ENCODE measurements at places on chromosomes 3 and 15.

- DNase-seq: no peak
These were observed 164.6 kb upstream of the HES1 start for GRCh38 chr3:193971261-193971751.

- DNase-seq: no peak
These were observed 37.6 kb upstream of the ANKRD34C start for GRCh38 chr15:79244876-79245275.

DNA sequence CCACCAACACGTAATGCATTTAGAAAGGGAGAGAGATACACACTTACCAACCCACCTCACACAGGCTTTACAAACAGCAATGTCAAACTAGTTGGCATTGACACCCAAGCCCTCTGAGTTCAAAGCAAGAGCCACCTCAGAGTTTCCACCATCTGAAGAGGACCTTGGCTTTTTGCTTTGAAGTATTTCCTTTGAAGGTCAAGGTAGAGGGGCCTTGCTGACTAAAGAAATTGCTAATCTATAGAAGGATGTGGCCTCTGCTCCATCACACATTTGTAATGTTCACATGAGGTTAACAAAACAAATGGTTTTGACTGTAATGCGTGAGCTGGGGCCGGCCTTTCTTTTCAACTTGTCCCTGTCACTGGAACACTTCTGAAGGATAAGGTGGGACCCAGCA is 117.7 kb downstream of the POLR2M start:
- no peak for DNase-seq

GRCh38 chr15:68278595-68279405 is 1.3 kb downstream of the FEM1B start:
- no peak for DNase-seq

DNA sequence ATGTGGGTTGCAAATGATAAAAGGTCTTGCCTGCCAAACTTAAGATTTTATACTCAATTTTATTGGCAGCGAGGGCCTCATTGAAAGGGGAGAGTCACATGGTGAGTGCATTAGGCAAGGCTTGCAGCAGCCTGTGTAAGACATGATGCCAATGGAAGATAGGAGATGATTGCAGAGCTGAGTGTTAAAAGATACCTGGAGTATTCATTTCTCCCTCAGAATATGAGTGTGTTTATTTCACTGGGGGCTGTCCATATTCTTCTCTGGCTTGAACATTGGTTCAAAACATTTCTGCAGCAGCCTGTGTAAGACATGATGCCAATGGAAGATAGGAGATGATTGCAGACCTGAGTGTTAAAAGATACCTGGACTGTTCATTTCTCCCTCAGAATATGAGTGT is 165.2 kb upstream of the NUDT16 start:
- DNase-seq: no peak

DNA sequence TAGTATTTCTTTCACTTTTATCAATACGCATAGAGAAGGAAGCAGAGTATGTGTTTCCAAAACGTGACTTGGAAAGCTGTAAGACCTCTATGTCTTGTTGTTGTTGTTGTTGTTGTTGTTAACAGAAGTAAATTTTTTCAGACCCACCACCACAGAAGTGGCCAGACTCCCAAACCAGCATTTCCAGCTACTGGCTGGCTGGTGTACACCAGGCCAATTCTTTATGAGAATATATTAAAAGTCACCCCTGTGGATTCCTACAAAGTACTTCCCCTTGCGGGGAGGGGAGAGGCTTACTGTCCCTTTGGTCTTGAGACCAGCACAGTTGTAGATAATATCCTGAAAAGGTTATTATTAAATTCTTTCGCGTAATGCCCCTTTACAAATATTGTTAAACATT is 1.6 kb upstream of the FOXP1 start:
- no peak for DNase-seq

- DNase-seq: peak; percentile 37
These were observed at the start of gene GXYLT2 for GRCh38 chr3:72887705-72888545. Gene GXYLT2 (plus strand): TSS chr3:72888046. CDS start chr3:72888234, 188 bp downstream.

DNA sequence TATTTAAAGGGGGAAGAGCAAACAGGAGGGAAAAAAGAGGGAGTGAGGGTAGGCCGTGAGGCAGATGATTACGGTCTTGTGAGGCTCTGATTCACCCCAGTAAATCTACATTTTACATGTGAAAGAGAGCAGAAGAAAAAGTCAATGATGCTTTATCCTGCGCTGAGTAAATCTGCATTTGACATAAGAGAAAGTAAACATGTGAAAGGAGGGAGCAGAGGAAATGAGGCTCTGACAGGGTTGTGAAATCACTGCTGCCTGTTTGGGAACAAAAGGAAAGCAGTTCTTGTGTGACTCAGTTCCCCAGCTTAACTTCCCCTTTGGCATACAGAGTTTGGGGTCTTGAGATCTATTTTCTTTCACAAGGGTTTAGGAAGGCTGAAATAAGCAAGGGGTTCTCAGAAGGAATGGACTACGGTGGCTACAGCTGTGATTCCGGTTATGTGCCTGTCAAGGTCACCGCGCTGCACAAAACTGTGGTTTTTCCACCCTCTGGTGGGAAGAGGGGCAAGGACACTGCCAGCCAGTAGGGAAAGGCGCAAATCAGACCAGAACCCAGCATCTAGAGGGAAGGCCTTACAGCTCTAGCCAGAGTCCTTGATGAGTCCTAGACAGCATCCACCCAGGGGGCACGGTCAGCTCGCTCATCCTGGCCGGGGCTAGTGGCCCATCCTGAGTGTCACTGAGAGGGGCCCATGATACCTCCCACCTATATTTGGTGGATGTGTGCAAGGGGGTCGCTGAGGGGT is 18.9 kb upstream of the HCN4 start:
- DNase-seq: no peak

DNA sequence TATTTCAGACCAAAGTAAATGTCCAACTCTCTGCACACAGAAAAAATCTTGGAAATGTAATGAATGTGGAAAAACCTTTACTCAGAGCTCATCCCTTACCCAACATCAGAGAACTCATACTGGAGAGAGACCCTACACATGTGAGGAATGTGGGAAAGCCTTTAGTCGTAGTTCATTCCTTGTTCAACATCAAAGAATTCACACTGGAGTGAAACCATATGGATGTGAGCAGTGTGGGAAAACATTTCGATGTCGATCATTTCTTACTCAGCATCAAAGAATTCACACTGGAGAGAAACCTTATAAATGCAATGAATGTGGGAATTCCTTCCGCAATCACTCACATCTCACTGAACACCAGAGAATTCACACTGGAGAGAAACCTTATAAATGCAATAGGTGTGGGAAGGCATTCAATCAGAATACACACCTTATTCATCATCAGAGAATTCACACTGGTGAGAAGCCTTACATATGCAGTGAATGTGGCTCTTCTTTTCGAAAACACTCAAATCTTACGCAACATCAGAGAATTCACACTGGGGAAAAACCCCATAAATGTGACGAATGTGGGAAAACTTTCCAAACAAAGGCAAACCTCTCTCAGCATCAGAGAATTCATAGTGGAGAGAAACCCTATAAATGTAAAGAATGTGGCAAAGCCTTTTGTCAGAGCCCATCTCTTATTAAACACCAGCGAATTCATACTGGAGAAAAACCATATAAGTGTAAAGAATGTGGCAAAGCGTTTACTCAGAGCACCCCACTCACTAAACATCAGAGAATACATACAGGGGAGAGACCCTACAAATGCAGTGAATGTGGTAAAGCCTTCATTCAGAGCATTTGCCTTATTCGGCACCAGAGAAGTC is 8.0 kb upstream of the ZNF501 start:
- DNase-seq: no peak

GRCh38 chr3:56365905-56366640 is 102.2 kb downstream of the ERC2 start:
- no peak for DNase-seq

GRCh38 chr3:9097495-9097894 is 134.2 kb upstream of the RAD18 start:
- DNase-seq: no peak

DNA sequence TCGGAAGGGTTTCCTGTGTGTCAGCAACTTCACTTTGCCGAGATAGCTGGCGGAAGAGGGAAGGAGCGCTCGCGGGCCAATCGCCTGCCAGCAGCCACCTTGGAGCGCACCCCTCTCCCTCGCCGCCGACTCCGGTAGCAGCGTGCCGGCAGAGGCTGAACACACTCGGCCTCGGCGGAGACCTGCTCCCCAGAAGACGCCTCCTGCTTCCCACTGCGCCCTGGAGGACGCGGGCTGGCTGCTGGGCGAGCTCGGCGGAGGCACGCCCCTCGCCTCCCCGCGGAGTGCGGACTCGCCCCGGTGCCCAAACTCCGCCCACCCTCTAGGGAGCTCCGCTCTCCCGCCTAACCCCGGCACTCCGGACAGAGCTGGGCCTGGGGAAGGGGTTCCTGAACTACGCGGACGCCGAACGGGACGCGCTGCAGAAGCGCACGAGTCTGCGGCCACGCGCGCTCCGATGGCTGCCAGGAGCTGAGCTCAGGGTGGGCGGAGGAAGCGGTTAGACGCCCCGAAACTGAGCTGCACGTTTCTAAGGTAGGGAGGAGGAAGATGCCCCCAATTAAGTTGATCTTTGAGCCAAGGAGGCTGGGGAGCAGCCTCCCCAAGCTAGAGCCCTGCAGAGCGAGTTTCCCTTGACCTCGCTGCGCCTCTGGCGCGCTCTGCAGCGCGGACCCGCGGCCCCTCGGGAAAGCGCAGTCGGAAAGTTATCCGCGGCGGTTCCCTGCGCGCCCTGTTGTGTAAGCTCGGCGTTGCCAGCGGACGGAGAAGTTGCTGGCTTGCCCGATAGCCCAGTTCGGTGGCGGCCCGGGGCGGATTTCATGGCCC is at the start of gene P2RY1:
TSS of gene P2RY1 (plus strand) at position 356 of the 825 bp plus-strand sequence. CDS start 652 bp downstream, outside the sequence.
- DNase-seq: peak; percentile 78

DNA sequence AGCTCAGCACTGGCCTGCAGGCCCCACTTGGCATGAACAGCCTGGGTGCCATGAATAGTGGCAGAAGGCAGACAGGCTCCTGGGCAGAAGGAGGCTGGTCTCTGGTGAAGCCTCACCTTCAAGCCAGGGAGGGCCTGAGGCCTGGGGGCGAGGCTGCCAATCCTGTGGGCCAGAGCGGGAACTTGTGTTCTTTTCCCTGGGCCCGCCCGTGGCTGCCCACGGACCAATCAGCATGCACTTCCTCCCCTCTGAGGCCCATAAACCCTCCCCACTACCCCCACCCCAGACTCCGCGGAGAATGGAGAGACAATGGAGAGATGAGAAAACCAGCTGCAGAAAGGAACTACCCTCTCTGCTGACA is 283.8 kb upstream of the ROBO1 start:
- DNase-seq: no peak

GRCh38 chr3:191859531-191859930 is 398.6 kb downstream of the PYDC2 start:
- no peak for DNase-seq

DNA sequence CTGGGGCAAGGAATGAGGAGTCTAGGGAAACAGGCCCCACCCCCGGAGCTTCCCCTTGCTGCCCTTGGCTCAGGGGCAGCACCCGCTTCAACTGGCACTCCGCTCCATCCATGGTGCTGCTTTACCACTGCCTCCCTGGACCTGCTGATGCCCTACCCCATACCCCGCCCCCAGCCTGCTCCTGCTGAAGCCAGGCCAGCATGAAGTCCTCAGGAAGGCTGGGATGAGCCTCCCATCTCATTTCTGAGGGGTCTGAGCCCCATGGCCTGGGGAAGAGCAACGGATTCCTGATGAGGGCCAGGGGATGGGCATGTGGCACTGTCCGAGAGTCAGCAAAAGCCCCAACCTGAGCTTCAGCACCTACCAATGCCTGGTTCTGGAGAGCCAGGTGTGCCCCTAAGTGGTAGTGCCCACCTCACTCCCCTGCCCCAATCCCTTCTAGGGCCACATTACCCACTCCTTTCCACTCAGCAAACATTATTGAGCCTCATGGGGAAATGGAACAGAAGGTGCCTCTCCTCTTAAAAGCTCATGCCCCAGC is 21.0 kb downstream of the SEC61A1 start:
- DNase-seq: no peak

DNA sequence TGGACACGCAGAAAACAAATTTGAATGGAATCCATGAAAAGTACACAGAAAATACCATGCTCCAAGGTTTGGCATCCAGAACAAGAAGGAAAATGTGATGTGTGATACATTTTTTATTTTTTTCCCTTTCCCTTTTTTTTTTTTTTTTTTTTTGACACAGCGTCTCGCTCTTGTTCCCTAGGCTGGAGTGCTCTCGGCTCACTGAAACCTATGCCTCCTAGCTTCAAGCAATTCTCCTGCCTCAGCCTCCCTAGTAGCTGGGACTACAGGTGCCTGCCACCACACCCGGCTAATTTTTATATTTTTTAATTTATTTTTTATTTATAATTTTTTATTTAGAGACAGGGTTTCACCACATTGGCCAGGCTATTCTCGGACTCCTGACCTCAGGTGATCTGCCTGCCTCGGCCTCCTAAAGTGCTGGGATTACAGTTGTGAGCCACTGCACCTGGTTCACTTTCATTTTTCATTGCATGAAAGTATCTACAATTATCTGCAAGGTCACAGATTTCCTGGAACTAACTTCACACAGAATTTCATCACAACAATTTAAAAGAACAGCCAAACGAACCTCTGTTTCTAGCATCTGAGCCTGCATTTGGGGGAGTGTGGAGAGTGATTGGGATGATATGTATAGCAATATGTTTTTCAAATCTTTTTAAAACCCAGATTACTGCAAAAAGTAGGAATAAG is 8.3 kb downstream of the POU1F1 start:
- no peak for DNase-seq

GRCh38 chr3:71708476-71709105 is 16.6 kb downstream of the EIF4E3 start:
- no peak for DNase-seq

- no peak for DNase-seq
These were observed 322.7 kb upstream of the ZNF717 start for GRCh38 chr3:76107935-76108570.

DNA sequence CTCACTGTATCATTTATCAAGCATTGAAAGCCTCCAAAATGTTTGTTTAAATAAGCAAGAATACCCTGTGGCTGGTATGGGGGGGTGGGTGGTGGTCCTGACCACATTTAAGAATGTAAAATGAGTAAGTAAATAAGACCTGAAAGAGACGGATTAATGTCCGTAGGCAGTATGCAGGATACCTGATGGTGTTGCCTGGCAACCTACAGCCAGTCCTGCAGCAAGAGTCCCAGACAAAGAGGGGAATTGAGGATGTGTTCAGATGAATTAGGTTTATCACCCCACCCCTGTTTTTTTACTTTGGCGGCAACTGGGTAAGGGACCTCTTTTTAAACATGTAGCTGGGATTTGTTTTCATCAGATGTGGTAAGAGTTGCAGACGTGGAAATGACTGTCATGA is 99.8 kb upstream of the BFSP2 start:
- no peak for DNase-seq

- no peak for DNase-seq
These were observed 18.7 kb upstream of the HES1 start for GRCh38 chr3:194117104-194117845.

GRCh38 chr15:49145651-49146609 is 9.5 kb downstream of the COPS2 start:
- no peak for DNase-seq

DNA sequence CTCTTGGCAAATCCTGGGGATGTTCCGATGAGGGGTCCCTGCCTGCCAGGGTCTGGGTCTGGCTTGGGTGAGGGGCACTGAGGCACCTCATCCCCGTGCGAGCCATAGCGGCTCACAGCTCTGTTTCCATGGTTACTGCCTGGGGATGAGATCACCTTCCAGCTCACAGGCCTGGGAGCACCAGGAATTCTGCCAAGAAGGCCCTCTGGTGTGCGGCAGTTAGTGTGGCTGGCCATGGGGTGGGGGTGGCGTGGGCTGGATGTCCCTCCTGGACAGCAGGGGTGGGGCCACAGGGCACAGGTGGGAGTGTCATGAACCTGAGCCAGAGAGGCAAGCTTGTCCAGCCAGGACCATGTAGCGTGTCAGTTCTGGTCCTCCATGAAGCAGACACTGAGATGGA is 22.1 kb upstream of the PRR23E start:
- DNase-seq: no peak

GRCh38 chr3:45938864-45939263 is 4.4 kb upstream of the CXCR6 start:
- DNase-seq: peak; percentile 53
